ENCODE measurements at places on chromosomes 2 and 18.

- H3K27ac ChIP-seq = no peak overlapping the region
- DNase-seq = no peak
- H3K4me3 ChIP-seq = no peak overlapping the region
- H3K4me1 ChIP-seq = no peaks in the 10 kb centered on the region
- no peaks in the 10 kb centered on the region for H3K27me3 ChIP-seq
- H3K36me3 ChIP-seq = no peaks in the 10 kb centered on the region
Observed at GRCh38 chr2:196431957-196432356, 207.6 kb upstream of the CCDC150 start.

DNA sequence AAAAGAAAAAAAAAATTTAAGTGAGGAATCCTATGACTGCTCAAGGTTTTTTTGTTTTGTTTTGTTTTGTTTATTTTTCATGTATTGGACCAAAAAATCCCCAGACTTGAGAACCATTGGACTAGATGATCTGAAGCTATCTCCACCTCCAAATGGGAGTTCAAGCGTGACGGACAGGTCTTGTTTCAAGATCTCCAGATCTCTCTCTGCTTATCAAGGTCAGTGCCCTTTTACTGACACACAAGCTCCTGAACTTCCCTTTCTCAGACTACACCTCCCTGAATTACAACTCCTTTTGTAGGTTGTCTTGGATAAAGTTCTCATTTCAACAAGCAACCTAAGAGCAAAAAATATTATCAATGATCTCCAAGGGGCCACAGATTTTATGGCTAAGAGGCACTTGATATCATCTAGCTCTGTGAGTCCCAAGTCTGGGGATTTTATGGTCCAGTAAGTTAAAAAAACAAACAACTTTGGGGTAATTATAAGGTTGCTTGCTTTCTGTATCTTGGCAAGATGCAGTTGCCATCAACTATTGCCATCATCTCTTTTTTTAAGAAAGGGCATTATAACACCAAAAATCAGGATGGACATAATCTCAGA is 396.0 kb upstream of the ATP5MC3 start:
- H3K4me1 ChIP-seq = no peaks in the 10 kb centered on the region
- H3K27ac ChIP-seq = no peak overlapping the region
- no peak overlapping the region for H3K4me3 ChIP-seq
- no peaks in the 10 kb centered on the region for H3K27me3 ChIP-seq

DNA sequence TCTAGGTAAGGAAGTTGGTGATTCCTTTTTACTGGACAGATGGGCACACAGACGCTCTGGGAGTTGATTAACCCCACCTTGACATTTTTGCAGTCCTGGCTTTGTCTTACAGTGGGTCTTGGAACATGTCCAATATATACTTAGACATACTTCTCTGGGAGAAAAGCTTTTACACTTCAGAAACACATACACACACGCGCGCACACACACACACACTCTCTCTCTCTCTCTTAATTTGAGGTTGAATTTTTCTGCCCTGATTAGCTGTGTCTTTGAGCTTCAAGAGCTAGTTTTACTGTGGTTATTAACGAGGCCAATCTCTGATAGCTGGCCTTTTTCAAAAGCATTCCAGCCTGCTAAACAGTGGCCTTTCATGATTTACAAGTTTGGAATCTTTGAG is 215.0 kb downstream of the MYCN start:
- no peaks in the 10 kb centered on the region for H3K36me3 ChIP-seq

GRCh38 chr2:97717613-97717995 is 4.2 kb downstream of the ZAP70 start:
- DNase-seq = no peak
- no peak overlapping the region for H3K27ac ChIP-seq
- no peaks in the 10 kb centered on the region for H3K4me1 ChIP-seq
- no peak overlapping the region for H3K4me3 ChIP-seq
- H3K27me3 ChIP-seq = no peaks in the 10 kb centered on the region
- H3K36me3 ChIP-seq = no peaks in the 10 kb centered on the region

- H3K27ac ChIP-seq = no peak overlapping the region
- H3K4me3 ChIP-seq = no peak overlapping the region
- DNase-seq = no peak
- no peaks in the 10 kb centered on the region for H3K4me1 ChIP-seq
- no peaks in the 10 kb centered on the region for H3K36me3 ChIP-seq
Observed at GRCh38 chr18:49041435-49042245, 90.9 kb upstream of the SMAD7 start.

- H3K4me3 ChIP-seq = no peak overlapping the region
- no peak for DNase-seq
- no peaks in the 10 kb centered on the region for H3K36me3 ChIP-seq
- no peaks in the 10 kb centered on the region for H3K4me1 ChIP-seq
- H3K27me3 ChIP-seq = no peaks in the 10 kb centered on the region
- no peak overlapping the region for H3K27ac ChIP-seq
Observed at GRCh38 chr18:50715919-50716318, 103.9 kb downstream of the MRO start.

DNA sequence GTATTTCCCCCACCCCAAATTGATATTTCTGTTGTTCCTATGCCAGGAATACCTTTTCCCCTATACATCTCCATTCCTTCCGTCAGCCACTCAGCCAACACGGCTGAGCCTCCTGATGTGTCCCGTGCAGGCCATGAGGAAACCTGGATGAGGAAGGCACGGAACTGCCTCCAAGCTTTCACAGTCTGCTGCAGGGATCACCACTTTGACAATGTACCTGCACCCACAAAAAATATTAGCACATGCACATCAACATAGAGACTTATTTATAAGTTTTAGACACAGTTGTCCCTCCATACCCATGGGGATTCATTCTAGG is 101.4 kb upstream of the PPP1CB start:
- H3K27me3 ChIP-seq = no peaks in the 10 kb centered on the region
- H3K4me3 ChIP-seq = no peak overlapping the region
- H3K36me3 ChIP-seq = no peaks in the 10 kb centered on the region
- DNase-seq = no peak
- H3K27ac ChIP-seq = peak overlapping the region; percentile 40

GRCh38 chr18:3120356-3120755 is 99.4 kb downstream of the MYOM1 start:
- no peaks in the 10 kb centered on the region for H3K4me1 ChIP-seq
- H3K27ac ChIP-seq = no peak overlapping the region
- H3K36me3 ChIP-seq = peaks cover 18% of the 10 kb centered on the region
- no peak overlapping the region for H3K4me3 ChIP-seq

- no peaks in the 10 kb centered on the region for H3K27me3 ChIP-seq
- H3K4me3 ChIP-seq = no peak overlapping the region
- H3K36me3 ChIP-seq = no peaks in the 10 kb centered on the region
Observed at GRCh38 chr2:186518945-186519344, 32.9 kb downstream of the ZC3H15 start.

DNA sequence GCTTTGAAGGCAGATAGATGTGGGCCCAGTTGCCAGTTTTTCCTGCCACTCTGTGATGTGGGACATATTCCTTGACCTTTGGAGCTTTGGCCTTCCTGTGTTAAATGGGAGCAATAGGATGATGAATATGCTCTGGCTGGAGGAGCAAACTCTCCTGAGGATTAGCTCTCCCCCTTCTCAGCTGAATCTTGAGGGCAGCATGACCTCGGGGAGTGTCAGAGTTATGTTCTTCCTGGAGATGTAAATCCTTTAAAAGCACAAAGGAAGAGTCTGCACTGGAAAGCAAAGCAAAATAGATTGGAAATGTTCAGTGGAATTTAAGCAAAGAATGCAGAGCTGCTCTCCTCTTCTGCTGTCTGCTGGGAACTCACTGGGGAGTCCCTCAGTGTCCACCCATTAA is 160.1 kb downstream of the ALK start:
- H3K27ac ChIP-seq = no peak overlapping the region
- no peaks in the 10 kb centered on the region for H3K4me1 ChIP-seq
- no peaks in the 10 kb centered on the region for H3K27me3 ChIP-seq
- H3K4me3 ChIP-seq = no peak overlapping the region
- no peak for DNase-seq

GRCh38 chr18:54608028-54608642 is 17.1 kb downstream of the DYNAP start:
- no peak overlapping the region for H3K4me3 ChIP-seq
- DNase-seq = no peak
- H3K27me3 ChIP-seq = no peaks in the 10 kb centered on the region
- no peak overlapping the region for H3K27ac ChIP-seq
- no peaks in the 10 kb centered on the region for H3K36me3 ChIP-seq
- H3K4me1 ChIP-seq = no peaks in the 10 kb centered on the region

- H3K36me3 ChIP-seq = no peaks in the 10 kb centered on the region
- H3K4me3 ChIP-seq = no peak overlapping the region
- no peak for DNase-seq
- H3K27ac ChIP-seq = no peak overlapping the region
- H3K4me1 ChIP-seq = peaks cover 4% of the 10 kb centered on the region
- H3K27me3 ChIP-seq = no peaks in the 10 kb centered on the region
Observed at GRCh38 chr2:107932488-107932887, 53.8 kb upstream of the SLC5A7 start.

GRCh38 chr2:218873359-218874194 is 7.1 kb upstream of the WNT10A start:
- H3K36me3 ChIP-seq = no peaks in the 10 kb centered on the region
- no peaks in the 10 kb centered on the region for H3K4me1 ChIP-seq
- no peak for DNase-seq
- no peaks in the 10 kb centered on the region for H3K27me3 ChIP-seq

DNA sequence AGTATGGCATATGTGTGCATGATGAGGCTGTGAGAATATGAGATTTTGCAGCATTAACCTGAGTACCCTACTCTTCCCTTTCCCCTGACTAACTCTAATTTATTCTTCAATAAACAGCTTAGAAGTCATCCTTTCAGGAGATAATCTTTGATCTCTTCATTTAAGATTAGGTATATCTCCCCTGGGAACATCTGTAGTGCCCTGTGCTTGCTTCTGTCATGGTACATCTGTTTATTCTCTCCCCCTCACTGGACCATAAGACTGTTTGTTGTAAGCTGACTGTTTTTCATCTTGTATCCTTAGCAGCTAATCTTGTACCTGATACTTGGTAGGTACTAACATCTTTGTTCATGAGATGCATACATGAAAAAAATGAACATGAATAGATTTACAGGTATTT is 83.1 kb downstream of the MBD5 start:
- no peaks in the 10 kb centered on the region for H3K4me1 ChIP-seq
- H3K36me3 ChIP-seq = no peaks in the 10 kb centered on the region
- H3K27ac ChIP-seq = no peak overlapping the region
- H3K27me3 ChIP-seq = no peaks in the 10 kb centered on the region
- no peak overlapping the region for H3K4me3 ChIP-seq
- no peak for DNase-seq

GRCh38 chr2:131027566-131028528 is 65.4 kb downstream of the FAM168B start:
- no peaks in the 10 kb centered on the region for H3K36me3 ChIP-seq
- no peaks in the 10 kb centered on the region for H3K4me1 ChIP-seq
- no peak overlapping the region for H3K4me3 ChIP-seq
- no peak overlapping the region for H3K27ac ChIP-seq

DNA sequence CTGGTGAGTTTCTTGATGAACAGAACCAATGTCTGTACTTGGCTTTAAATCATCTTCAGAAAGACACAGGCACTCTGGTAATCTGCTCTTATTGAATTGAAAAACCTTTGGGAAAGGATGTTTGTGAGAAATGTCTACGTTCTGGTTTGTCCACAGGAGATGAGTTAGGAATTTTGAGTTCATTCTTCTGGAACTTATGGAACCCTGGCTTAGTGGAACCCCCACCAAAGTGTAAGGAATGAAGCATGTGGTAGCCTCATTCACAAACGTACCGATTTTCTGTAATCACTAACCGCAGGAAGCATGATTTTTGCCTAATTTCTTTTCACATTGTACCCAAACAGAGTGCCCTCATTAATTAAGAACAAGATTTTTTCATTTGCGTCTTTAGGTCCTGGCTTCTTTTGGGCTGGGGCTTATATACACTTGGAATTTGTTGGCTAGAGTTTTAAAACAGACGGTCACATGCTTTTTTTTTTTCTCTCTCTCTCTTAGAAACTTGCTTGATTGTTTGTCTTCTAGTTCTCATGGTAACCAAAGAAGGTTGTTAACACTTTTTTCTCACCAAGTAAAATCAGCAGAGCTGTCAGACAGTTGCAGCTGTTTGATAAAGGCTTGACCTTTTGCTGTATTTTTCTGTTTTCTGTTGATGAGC is 314.1 kb upstream of the THUMPD2 start:
- no peak overlapping the region for H3K27ac ChIP-seq
- H3K4me3 ChIP-seq = no peak overlapping the region
- H3K36me3 ChIP-seq = no peaks in the 10 kb centered on the region
- H3K4me1 ChIP-seq = no peaks in the 10 kb centered on the region

DNA sequence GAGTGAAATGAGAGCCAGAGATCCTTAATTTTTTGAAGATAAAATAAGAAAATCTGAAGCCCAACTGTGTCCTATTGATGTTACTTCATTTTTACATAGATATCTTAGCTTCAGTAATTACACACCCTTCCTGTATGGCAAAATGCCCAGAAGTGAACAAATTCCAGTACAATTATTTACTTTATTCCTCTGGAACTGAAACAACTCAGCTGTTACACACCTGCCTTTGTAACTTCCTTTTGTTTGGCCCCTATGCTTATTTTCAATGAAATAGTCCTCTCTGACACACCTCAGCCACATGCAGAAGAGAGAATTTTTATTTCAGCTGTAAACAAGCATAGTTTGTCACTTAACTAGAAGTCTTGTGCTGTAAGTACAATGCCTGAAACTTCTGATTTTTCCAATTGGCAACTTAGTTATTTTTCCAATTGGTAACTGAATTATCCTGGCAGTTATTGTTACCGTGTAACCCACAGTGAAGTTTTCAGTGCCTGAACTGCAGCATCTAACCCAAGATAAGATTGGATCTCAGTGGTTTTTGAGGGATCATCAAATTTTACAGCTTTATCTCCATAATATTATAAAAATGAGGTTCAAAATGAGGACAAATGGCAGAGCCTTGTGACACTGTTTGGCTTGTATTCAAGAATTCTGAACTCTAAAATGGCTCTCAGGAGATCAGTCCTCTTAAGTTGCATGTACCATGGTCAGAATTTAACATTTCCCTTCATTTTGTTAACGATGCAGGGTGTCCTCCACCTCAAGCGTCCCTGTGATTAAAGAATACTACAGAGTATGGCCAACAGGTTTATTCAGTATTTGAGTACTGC is 82.6 kb downstream of the PKP4 start:
- no peak overlapping the region for H3K4me3 ChIP-seq
- H3K4me1 ChIP-seq = peaks cover 3% of the 10 kb centered on the region
- H3K27ac ChIP-seq = no peak overlapping the region
- H3K36me3 ChIP-seq = no peaks in the 10 kb centered on the region

DNA sequence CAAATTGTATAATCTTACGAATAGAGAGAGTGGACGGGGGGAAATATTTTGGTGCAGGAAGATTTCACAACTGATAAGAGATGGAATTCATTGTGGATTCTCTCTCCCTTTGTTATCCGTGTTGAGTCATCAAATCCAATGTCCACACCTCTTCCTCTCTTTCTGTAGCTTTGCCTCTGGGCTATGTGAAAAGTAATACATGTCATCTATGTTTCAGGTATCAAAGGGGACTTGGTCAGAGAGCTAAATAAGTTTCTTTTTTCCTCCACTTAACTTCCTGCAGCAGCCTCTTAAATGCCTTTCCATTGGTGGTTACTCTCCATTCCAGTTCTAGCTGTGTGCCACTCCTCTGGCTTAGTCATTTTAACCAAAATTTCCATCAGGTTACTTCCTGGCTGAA is 169.3 kb upstream of the NXPH2 start:
- no peaks in the 10 kb centered on the region for H3K27me3 ChIP-seq
- H3K4me1 ChIP-seq = no peaks in the 10 kb centered on the region
- no peak overlapping the region for H3K4me3 ChIP-seq
- H3K27ac ChIP-seq = no peak overlapping the region
- no peaks in the 10 kb centered on the region for H3K36me3 ChIP-seq

- H3K4me1 ChIP-seq = no peaks in the 10 kb centered on the region
- H3K27ac ChIP-seq = no peak overlapping the region
- peak; percentile 96 for DNase-seq
- no peak overlapping the region for H3K4me3 ChIP-seq
Observed at GRCh38 chr2:23351388-23352141, 33.4 kb upstream of the KLHL29 start.

- no peaks in the 10 kb centered on the region for H3K4me1 ChIP-seq
- H3K4me3 ChIP-seq = no peak overlapping the region
- no peak for DNase-seq
- no peaks in the 10 kb centered on the region for H3K27me3 ChIP-seq
Observed at GRCh38 chr2:134866498-134867099, 28.2 kb downstream of the ACMSD start.
